Sciatic nerve (tissue), 2 donors: ENCODE measurements at places on chromosomes 2 and 18.

DNA sequence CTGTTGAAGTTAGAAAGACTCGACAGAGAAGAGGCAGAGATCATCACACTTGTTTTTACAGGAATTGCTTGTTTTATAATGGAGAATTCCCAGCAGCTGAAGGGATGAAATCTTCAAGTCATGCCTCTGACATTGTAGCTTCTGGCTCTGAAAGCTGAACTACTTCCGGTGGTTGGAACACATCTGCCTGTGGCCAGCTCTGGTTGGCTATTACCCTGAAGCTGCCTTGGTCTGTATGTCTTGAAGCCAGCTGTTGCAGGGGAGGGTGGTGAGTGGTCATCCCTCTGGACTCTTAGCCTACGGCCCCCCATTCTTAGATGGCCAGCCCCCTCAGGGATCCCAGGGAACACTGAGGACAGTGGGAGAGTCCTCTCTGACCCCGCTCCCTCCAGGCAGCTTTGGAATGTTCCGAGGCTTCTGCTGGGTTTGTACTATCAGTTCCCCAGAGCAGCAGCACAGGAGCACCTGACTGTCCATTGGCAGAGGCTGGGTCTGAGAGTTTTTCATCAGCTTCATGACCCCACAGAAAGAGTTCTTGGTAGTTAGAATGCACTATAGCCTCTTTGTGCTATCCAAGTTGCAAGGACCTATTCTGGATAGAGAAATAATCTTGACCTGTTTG lies 87.4 kb upstream of the CAPN13 start:
- DNase-seq, result no peak

DNA sequence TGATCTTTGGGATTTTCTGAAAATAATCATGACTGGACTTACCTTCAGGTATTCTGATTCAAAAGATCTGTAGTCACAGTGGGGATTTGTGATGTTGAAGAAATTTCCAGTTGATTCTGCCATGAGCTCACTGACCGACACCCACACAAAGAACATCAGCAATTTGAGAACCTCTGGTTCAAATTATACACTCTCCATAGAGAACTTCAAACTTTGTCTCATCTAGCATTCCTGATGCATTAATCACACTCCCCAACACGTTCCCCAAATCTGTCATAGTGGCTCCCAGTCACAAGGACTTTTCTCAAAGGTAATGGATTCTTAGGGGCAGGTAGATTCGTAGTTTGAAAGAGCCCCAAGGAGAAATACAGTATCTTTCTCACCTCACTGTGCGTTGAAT lies 584.3 kb downstream of the FBXO15 start:
- DNase-seq, result no peak

DNA sequence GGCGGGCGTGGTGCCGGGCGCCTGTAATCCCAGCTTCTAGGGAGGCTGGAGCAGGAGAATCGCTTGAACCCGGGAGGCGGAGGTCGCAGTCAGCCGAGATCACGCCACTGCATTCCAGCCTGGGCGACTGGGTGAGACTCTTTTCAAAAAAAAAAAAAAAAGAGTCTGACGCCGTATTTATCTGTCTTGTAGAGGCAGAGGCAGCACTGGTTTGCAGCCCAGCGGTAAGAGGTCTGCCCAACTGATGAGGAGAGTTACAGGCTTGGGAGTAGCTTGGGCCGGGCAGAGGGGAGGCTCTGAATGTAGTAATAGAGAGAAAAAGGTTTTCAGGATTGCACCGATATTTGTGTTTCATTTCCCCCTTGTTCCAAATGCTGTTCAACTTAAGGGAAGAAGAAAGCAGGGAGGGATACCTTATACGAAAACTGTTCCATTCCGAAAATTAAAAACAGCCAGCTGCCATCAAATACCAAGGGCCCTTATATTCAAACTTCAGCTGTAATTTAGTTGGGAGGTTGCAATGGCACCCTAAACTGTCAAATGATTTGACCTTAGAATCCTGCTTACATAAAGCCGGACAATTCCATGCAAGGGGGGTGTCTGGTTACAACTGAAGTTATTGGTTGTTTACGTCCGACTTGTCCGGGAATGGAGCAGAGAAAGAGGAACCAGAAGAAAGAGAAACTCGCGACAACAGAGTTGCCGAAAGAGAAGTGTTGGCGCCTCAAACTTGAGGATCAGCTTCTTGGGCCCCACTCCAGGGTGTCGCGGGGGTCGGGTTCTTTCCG lies 9.2 kb upstream of the SP9 start:
- no peak for DNase-seq

- DNase-seq, result no peak
Measured at GRCh38 chr2:218716070-218716469, 5.4 kb downstream of the TTLL4 start.

DNA sequence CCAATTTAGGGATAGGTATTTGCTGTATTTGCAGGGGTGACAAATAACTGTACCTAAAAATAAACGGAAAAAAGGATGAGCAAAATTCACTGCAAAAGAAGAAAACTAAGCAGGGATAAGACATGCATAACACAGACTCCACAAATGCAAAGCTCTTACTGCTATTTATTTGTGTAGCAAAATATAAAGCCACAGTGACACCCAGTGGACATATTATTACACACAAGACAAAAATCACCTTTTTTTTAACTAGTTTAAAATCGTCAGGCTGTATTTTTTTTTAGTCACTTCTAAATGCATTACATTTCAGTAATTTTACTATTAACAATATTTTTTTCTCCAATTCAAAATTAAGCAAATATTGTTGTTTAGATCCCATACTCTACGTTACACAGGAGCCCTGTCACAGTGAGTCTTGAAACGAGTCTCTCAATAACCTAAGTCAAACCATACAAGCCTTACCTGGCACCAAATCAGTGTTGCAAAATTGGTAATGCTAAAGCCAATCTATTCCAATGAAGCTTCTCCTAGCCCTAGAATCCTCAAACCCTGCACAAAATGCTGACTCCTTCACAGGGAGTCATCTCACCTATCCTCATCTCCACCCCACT lies 23.7 kb downstream of the METTL4 start:
- no peak for DNase-seq

DNA sequence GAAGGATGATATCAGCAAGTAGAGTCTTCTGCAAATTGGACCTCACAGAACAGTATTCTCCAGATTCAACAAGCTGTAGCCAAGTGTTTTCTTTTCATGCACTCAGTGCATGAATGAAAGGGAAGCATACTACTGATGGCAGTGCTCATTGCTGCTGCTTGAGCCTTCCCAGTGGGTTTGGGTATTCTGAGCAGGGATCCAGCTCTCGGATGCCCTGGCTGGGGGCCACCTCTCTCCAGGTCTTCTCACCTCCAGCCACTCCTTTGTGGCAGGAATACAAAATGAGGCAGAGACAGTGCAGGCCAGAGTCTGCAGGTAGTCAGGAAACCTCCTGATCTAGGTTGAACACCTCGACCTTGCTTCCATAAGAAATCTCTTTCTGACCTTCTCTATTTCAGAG lies 390.4 kb upstream of the CELF4 start:
- no peak for DNase-seq

- no peak for DNase-seq
Measured at GRCh38 chr2:55056024-55056521, 5.8 kb upstream of the RTN4 start.

- peak; percentile 90 for DNase-seq
Measured at GRCh38 chr2:177552422-177553175, 160.0 kb downstream of the AGPS start.

DNA sequence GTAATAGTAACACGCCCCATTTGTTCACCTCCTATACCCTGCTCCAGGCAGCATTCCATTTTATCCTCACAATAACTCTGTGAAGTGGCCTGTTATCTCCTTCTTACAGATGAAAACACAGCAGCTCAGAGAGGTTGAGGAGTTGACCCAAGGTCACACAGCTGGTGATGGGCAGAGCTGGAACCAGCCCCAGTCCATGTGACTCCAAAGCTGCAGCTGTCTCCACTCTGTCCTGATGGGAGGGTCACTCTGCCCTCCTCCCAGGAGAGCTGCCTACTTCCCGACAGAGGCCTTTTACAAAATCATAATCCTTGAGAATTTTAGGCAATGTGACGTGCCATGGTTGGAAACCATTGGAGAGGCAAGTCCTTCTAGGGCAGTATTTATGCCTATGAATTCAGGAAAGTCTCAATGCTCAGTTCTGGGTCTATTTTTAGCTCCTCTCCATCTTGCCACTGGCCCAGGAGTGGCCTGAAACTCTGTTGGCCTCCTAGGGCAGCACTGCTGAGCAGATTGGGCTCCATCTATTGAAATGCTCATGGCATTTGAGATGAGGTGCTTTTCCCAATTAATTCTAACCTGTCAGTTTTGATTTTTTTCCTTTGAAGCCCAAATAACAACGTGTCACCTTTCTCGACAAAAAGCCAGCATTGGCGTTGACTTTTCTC lies 162.0 kb upstream of the MSH6 start:
- no peak for DNase-seq

- no peak for DNase-seq
Measured at GRCh38 chr2:68771211-68771751, 36.7 kb downstream of the ARHGAP25 start.

DNA sequence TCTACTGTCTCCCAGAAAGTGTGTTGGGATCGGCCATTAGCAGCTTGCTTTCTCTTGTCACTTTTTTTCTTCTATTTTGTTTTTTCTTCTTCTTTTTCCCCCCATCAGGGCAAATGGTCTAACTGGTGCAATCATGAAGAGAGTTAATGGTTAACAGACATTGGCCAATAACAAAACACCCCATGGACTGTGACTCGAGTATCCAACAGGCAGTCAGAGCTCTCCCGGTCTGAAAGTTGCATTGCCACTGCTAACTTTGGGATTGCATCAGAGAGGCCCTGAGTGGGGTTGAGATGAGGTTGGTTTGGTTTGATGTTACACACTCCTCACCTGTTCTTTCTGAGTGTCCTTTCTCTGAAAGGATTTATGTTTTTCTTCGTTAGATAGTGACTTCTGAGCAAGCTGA lies 12.9 kb upstream of the SNORC start:
- no peak for DNase-seq

DNA sequence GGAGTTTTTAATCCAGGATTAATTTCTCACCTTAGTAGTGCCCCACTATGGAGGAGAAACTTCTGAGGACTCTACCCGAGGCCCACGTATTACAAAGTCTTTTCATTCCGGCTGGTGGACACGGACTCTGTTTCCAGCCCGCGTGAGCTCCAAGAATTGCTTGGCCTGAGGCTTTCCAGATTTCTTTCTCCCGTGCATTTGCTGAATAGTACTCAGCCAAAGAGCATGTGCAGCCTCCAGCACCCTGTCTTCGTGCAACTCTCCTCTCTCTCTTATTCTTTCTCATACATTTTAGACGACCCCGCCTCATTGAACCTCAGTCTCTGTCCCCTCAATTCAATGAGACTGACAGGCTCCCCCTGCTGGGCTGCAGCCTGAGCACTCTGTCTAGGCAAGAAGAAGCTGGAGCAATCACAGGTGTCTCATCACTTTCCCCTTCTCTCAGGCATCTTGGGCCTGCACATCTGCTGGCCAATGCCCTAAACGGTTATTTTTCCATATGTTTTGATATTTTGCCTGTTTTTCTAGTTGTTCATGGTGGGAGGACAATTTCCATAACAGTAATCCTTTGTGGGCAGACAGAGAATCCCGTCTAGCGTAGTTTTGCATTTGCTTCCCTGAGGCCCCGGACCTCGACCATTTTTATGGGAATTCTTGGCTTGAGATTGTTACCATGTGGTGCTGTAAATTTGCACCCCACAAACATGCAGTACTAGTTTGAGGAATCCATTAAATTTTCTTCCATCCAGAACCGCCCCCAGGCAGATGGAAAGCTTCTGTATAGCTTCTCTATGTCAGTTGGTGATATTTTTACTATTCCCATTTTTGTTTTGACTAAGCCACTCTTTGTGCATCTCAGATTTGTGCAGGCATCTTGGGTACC lies 50.1 kb upstream of the LPIN2 start:
- DNase-seq, result peak; percentile 85

- no peak for DNase-seq
Measured at GRCh38 chr2:235066895-235067294, 115.1 kb downstream of the SH3BP4 start.

DNA sequence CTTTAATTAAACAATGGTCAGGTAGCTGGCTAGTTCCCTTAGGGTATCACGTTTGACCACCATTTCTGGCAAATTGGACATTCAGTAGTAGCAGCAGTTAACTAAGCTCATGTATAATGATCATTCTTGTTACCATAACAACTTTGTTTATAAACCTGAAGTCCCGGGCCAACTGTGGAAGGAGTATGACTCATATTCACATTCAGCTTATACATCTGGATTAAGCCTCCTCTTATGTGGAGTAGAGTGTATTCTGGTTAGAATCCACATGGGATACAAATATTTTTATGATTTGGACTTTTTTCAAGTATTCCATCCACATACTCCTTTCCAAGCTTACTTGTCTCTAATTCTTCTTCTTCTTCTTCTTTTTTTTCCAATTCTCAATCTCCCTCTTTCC lies 70.3 kb upstream of the ZSWIM2 start:
- no peak for DNase-seq

DNA sequence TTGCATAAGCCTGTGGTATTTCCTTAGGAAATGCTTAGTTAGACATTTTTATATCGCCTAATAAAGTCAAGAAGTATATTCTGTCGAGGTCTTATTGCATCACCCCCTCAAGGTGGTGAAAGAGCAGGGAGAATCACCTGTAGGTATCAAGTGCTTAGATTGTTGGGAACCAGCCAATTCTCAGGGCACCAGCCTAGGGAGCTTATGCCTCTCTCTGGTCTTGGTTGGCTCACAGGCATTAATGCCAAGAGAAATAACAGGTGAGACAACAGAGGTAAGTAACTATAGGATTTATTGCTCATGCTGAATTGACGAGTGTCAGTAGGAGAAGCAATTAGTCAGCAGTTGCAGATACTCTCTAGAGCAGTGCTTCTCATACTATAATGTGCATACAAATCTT lies 663.3 kb upstream of the ZNF804A start:
- no peak for DNase-seq

DNA sequence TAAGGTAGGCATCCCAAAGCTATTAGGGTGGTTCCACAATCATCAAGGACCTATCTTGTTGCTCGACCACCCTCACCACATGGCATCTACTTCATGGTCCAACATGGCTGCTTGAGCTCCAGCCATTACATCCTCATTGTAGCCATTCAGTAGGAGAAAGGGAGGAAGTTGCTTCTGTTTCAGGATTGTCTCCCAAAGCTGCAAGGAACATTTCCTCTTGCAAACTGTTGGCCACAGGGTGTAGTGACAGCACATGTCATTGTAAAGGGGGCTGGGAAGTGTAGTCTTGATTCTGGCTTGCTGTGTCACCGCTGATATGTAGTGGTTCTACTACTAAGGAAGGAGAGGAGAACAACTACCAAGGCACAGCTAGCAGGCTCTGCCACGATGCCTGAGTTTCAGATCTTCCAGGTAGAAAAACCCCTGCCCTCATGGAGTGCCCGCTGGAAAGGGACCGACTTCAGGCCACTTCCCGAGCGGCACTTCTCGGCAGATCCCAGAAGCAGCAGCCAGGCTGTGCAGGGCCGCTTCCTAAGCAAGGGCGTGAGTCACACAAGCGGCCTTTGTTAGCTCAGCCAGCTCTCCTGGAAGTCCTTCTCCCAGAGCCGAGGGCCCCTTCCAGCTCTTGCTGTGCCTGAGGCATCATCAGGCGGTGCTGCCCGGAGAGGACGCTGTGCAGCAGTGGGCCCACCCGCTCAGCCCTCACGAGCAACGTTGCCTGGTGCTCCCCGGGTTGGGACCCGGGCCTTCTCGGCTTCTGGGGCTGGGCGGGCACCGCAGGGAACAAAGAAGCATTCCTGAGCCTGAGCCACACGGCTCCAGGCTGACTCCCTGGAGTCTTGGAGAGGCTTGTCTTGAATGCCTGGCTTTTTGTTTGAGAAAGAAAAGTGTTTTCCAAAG lies 58.2 kb downstream of the HS6ST1 start:
- peak; percentile 78 for DNase-seq
